Activated CD4-positive, alpha-beta T cell treated with anti-CD3 and anti-CD28 coated beads for 48 hours (primary cell): ENCODE measurements at places on chromosomes 2 and 18.

- no peak for DNase-seq
Measured at GRCh38 chr2:224286923-224287322, 115.0 kb downstream of the FAM124B start.

GRCh38 chr2:151161821-151162551 lies 99.7 kb downstream of the RBM43 start:
- DNase-seq: no peak

DNA sequence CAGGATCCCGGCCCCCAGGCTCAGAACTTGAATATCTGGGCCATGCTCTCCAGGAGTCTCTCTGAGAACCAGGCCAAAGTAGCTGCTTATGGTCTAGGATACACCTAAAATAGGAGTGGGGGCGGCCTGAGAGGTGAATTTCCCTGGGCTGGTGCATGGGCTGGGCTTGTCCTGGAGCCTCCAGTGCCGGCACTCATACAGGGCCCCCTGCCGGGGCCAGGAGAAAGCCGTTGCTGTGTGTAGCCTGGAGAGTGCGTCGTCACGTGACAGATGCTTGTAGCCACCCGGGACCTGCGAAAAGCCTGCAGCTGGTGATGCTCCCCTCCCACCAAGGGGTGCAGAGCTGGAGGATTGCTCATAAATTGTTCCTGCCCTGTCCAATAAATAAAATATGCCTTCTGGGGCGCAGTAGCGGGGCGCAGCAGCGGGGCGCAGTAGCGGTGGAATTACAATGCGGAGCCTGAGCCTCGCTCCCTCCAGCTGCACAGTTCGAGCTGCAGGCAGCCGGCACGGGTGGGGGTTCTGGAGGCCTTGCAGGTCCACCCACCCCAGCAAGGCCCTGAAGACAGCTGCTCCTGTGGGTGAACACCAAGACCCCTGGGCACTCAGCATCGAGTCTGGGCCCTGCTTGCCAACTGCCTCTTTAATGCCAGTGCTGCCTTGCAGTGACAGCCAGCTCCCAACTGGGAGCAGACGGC lies 289.9 kb downstream of the NDUFA10 start:
- DNase-seq: no peak

GRCh38 chr2:237629188-237629534 lies 1.8 kb downstream of the LRRFIP1 start:
- DNase-seq: no peak

GRCh38 chr2:26710743-26711456 lies 18.4 kb downstream of the KCNK3 start:
- DNase-seq: no peak

- DNase-seq: no peak
Measured at GRCh38 chr2:37350034-37350433, 5.6 kb downstream of the QPCT start.

- DNase-seq: no peak
Measured at GRCh38 chr2:72263043-72263775, 115.5 kb upstream of the CYP26B1 start.

GRCh38 chr2:42141687-42142546 lies 27.2 kb upstream of the EML4 start:
- peak; percentile 13 for DNase-seq

DNA sequence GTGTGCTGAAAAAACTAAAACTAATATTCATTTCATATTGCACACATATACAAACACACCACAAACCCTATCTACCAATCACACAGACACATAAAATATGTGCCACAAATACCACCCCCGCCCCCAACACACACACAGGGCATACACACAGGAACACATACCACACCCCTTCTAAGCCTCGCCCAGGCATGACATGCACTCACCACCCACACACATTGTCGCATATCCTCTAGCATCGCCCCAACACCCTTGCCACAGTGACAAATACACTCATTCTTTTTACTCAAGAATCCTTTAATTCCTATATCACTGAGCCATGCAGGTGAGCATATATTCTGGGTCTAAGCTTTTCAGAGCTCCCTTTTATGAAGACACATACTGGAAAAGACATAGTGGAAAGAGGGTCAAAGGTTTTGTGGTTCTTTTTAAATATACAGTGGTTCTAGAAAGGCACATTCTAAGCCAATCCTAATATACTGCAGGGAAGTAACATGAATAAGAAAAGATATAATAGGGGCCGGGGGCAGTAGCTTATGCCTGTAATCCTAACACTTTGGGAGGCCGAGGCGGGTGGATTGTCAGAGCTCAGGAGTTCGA lies 24.5 kb upstream of the LCLAT1 start:
- DNase-seq: peak; percentile 91

GRCh38 chr2:222074674-222075073 lies 224.1 kb downstream of the PAX3 start:
- no peak for DNase-seq

DNA sequence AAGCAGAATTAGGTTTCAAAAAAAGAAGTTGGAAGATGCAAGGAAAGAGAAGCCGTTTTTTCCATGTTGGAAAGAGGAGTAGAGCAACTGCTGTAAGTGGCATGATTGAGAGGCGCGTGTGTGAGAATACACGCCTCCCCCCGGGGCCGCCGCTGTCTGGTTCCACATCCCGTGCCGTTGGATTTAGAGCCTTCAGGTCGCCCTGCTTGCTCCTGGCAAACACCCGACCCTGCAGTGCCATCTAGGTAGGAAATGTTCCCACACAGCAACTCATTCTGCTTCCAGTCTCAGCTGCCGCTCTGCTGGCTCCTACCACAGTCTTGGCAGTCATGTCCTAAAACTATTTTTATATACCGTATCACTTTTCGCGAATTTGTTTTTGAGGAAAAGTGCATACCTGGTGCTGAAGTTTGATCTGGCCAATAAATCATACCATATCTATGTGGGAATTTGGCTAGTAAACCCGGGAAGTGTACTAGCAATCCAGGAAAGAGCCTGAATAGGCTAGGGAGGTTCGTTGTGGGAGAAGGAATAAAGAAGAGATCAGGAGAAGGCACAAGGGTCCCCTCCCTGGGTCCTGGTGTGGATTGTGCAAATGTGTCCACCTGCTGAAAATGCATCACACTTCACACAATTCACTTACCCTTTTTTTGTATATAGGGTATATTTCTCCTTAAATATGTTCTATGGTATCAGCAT lies 372.7 kb downstream of the FBXO15 start:
- no peak for DNase-seq

DNA sequence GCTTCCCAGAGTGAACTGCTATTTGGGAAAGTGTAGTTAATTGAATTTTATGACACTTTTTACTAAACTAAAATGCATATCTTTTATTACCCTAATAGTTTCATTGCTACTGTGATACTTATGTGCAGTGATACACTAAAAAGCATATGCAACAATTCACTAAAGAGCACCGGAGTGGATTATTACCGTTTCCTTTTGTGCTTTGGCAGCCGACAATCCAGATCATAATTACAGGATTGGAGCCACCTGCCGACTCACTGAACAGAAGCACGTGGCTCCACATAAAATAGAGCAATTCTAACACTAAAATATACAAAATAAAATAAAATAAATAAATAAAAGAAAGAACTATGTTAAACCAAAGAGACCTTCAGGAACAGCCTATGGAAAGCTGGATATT lies 583.4 kb downstream of the NRXN1 start:
- DNase-seq: no peak

- DNase-seq: no peak
Measured at GRCh38 chr18:79850731-79851130, 53.0 kb downstream of the KCNG2 start.

- DNase-seq: no peak
Measured at GRCh38 chr2:17426743-17427142, 91.5 kb downstream of the RAD51AP2 start.

DNA sequence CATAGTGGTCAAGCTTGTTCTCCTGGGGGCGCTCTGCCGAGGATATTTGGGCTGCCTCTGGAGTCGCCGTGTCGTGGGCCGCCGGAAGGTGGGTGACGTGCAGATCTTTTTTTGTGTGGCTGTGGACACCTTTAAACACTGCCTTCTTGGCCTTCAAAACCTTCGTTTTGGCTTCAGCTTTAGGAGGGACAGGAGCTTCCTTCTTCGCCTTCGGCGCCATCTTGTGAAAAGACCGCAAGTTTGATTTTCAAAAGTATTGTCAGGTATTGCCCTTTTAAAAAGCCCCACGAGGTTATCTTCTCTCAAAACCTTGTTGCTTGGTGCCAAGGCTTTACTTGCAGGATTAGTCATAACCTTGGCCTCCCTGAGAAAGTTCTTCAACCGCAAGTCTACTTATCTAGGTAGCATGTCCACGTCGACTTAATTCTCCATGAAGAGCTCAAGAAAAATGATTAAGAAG lies 20.8 kb downstream of the LAMA3 start:
- DNase-seq: no peak

GRCh38 chr2:177553176-177553884 lies 160.8 kb downstream of the AGPS start:
- DNase-seq: no peak

DNA sequence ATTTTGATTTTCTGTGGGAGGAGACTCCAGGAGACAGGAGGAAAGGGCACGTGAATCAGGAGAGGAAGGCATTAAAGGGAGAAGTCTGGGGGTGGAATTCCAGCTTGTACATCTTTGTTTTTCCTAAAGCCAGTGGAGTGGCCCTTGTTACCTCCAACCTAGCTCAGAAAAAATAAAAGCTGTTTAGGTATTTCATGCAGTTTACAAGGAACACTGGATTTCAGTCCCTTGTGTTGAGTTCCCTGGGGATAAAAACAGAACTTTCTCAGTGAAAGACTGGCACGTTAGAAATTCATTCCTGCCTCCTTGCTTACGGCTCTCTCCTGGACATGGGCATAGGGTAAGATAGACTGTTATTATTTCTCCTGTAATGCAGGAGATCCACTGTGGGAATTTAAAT lies 170.2 kb downstream of the ZEB2 start:
- DNase-seq: no peak

DNA sequence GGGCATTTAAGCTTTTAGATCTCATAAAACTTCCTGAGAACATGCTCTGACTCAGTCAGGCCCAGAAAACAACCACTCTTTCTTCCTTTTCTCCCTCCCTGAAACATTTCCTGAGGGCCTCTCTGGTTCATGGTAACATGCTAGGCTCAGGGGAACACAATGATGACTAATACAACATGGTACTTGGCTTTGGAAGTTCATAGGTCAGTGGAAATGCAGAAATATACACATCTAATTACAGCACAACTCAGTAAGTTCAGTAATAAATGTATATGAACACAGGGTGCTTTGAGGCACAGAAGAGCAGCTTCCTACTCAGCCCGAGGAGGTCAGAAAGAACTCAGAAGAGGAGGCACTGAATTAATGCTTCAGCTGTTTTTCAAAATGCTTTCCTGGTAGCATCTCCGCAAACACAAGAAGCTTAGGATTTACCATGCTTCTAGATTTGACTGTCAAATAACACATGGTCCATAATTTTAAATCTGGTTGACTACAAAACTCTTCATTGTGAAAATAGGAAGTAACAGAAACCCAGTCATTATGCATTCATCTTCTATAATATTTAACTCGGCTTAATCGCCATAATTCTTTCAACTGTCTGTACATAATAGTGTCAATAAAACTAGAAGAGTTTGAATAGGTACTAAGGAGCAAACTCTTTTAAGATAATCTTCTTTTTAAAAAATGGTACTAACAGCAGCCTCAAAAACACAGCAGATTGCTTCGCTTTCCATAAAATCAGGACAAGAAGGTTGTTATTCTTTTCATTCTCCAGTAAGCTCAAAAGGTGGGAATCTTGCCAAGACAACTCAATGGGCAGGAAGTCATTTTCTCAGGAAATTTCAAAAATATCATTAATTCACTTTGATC lies 251.3 kb downstream of the DLGAP1 start:
- no peak for DNase-seq

DNA sequence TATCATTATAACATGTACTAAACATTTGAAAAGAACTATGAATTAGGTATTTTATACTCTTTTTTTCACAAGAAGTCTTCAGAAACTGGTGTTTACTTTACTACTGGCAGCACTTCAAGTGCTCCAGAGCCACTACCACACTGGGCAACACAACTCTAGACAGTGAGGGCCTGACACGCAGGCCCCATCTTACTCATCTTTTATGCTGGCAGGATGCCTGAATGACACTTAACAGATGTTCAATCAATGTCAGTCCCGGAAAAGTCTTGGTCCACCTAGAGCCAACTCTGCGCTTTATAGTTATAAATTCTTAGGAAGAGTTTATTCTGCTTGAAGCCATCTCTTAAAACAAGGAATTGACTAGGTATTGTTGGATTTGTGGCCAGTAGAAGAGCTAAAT lies 8.7 kb upstream of the WIPF1 start:
- DNase-seq: peak; percentile 60

DNA sequence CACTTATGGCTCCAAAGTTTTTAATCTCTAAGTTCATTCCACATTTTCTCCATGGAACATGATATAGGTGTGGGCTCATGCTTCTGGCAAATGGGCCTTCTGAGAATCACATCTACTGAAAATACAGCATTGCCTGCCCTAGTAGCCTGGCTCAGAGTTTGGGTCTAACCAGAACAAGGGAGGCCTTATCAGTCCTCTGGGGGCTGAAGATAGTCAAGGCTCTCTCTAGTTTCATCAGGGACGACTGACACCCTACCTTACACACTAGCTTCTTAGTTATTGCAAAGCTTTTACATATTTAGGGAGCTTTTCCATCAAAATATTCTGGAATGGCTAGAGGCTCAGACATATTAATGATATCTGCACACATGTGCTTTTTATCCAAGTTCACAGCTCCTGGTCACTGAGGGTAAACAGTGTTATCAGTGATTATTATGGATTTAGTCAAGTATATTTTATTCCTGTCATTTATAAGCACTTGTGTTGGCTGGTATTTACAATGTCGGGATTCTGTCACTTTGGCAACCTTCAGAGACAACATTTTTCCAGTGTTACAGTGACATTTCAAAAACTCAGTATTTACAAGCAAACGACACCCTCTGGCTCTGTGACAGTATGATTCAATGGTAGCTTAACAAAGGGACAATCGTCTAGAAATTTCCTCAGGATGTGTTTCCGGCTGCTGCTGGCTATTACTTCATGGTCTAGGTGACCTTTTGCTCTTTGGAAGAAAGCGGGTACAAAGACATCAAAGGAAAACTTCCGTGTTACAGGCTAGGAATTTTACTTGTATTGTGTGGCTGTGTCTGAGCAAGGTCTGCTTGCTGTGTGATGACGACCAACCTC lies 200.6 kb downstream of the TCF4 start:
- DNase-seq: no peak

DNA sequence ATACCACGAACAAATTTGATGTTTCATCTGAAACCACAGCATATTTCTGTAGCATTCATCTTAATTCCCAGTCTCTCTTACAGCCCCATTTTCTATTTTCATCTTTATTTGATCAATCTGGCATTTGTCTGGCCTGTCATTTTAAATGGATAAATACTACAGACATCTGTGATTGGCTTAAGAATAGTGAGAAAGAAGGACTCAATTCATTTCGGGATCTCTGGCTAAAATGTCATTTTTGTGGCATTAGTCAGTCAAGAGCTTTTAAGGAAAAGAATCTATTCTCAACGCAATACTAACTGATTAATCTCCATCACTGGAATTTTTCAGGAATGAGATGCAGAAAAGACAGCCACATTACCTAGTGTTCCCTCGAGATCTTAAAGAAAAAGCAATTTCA lies 585.9 kb downstream of the IRS1 start:
- DNase-seq: no peak

GRCh38 chr18:74496508-74497323 lies 553 bp downstream of the CNDP2 start:
- peak; percentile 62 for DNase-seq

GRCh38 chr2:7180638-7181370 lies 263.6 kb downstream of the RNF144A start:
- no peak for DNase-seq

GRCh38 chr2:239380831-239381708 lies 19.8 kb downstream of the HDAC4 start:
- DNase-seq: peak; percentile 80

GRCh38 chr2:68827666-68828065 lies 43.5 kb downstream of the BMP10 start:
- DNase-seq: no peak

- DNase-seq: no peak
Measured at GRCh38 chr2:218645126-218645525, 14.3 kb downstream of the ZNF142 start.
